ENCODE measurements at places on chromosomes 3 and 15.
A peak's percentile ranks its signal among the peaks of the same experiment; 100 is the strongest.

GRCh38 chr3:176513604-176514003 lies 683.7 kb downstream of the TBL1XR1 start:
- DNase-seq = no peak

DNA sequence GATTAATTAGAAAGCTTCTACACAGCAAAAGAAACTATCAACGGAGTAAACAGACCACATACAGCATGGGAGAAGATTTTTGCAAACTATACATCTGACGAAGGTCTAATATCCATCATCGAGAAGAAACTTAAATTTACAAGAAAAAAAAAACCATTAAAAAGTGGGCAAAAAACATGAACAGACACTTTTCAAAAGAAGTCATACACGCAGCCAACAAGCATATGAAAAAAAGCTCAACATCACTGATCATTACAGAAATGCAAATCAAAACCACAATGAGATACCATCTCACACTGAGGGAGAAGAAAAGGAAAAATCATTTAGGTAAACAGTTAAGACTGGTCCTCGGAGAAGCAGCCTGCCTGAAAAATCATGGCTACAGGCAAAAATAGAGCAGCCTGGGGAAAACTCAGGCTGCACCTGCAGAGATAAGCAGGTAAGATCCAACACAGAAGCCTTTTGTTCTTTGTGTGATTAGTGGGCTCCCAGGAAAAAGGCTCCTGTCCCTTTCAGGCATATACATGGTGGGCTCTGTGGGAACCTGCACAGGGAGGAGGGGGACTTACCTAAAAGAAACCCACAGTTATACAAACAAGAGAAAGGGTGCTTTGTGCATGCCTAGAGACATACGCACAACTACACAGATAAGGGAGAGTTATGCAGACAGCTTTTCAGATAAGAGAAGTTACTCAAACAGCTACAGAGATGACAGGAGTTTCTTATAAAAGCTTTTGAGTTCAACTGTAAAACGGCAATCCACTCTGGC lies 49.3 kb downstream of the C3orf70 start:
- DNase-seq = no peak

- DNase-seq = no peak
These were observed 914.0 kb upstream of the ALCAM start for GRCh38 chr3:104452697-104453096.

DNA sequence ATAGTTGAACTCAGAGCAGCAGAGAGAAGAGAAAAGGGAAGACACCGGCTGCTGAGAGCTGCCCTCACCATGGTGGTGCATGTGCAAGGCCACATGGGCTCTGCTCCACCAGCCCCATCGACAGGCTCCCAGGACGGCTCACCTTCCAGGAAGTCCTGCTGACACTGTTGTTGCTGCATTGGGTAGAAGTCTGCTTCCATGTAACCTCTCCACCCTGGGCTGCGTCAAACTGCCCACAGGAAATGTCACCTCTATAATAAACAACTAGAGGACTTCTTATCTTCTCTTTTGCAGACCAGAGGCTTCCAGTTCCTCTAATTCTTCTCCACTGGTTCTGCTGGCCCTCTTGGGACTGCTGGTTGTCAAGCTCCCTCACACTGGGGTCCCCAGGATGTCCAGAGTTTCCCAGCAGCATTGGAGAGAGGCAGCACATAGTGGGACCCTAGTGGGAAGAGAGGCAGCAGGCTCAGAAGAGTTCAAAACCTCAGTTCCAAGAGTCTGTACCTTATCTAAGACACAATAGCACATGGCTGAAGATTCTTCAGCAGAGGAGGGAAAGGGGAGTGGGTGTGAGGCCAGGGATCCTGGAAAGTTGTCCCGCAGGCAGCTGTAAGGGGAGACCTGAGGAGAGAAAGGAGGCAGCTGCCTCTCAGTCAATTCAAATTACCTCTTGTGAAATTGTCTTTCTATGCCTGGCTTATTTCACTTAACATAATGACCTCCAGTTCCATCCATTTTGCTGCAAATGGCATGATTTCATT lies 5.8 kb upstream of the CCR3 start:
- DNase-seq = no peak

GRCh38 chr3:145159640-145160039 lies 1001.3 kb downstream of the PLOD2 start:
- DNase-seq = no peak

DNA sequence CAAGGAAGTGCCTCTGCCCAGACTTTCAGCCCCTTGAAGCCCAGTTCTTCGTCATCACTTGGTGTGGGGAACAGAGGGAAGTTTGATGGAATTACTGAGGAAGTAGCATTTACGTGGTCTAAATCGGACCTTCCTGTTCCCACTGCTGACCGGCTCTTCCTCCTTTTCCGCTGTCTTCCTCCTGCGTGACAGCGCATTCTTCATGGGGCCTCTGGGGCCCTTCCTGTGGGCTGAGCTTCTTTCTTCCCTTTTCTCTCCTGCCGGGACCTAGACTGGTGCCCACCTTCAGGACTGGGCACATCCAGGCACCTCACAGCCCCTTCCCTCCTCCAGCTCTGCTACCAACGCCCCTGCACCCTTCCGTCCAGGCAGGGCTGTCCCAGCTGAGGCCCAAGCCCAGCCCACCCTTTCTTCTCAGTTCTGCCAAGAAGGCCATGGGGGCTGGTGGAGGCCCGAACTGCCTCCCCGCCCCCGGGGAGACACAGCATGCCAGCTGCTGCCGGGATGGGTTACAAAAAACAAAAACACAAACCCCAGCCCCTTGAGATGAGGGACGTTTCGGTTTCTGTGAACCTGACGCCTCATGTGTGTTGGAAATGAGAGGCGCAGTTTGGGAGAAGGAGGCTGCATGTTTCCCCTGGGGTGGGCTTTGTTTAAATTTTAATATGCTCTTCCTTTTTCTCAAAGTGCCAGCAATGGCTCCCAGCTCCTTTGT lies 19.1 kb downstream of the ZNF710 start:
- no peak for DNase-seq

DNA sequence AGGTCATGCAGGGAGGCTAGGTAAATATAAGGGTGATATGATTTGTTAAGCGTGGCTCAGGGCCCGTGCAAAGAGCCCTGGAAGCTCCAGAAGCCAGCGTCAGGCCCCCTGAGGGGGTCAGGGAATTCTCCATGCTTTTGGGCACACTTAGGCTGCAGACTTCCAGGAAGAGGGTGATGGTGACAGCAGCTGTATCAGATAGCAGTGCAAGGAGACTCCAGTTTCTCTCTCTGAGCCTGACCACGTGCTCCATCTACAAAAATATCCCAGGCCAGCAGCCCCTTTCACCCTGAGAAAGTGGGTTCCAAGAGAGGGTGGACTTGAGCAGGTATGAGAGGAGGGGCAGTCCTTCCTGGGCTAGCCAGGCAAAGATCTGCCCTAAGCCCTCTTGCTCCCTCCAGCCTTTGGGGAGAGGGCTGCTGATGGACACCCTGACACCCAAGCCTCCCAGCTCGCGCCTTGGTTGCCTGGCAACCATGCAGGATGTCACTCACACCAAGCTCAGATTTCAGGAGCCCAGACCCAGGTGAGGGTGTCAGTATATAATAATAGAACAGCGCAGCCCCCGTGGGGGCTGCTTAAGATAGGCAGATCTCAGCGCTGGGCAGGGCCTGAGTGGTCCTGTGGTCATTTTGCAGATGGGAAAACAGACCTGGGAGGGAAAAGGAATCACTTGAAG lies 35.8 kb downstream of the ATP2B2 start:
- DNase-seq = no peak

DNA sequence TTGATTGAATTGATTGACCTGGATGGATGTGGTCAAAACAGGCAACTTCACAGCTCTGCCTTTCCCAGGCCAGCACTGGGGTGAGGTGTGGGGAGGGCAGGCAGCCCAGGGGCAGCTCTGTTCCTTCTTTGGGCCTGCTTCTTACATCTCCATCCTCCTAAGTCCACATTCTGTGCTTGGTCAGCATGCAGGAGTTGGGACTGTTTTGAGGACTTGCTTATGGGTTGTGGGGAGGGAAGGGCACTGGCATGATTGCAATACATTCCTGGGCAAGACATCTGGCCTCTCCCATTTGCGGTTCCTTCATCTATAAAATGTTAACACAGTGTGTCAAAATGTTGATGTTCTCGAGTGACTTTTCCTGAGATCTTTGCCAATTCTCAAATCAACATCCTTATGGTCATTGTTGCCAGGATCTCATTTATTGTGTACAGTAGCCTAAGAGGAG lies 84.1 kb downstream of the ST6GAL1 start:
- peak; percentile 11 for DNase-seq

DNA sequence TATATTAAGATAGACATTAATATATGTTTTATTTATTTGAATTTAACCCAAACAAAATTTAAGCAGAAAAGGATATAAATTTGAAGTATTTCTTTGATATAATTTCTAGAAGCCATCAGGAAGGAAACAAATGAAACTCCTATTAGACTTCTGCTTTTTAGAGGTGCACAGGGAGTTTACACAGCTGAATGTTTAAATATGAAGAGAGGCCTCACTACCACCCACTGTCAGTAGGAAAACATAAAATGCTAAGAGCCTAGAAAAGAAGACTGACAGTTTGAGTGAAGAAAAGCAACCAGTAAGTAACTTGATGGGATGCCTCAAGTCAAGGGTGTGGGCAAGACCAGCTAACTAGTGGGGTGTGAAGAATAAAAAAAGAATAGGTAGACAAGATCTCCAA lies 19.7 kb downstream of the PLSCR2 start:
- DNase-seq = no peak

GRCh38 chr15:89244574-89244903 lies 760 bp downstream of the FANCI start:
- peak; percentile 25 for DNase-seq

GRCh38 chr15:62183130-62183529 lies 18.0 kb upstream of the C2CD4B start:
- DNase-seq = no peak

DNA sequence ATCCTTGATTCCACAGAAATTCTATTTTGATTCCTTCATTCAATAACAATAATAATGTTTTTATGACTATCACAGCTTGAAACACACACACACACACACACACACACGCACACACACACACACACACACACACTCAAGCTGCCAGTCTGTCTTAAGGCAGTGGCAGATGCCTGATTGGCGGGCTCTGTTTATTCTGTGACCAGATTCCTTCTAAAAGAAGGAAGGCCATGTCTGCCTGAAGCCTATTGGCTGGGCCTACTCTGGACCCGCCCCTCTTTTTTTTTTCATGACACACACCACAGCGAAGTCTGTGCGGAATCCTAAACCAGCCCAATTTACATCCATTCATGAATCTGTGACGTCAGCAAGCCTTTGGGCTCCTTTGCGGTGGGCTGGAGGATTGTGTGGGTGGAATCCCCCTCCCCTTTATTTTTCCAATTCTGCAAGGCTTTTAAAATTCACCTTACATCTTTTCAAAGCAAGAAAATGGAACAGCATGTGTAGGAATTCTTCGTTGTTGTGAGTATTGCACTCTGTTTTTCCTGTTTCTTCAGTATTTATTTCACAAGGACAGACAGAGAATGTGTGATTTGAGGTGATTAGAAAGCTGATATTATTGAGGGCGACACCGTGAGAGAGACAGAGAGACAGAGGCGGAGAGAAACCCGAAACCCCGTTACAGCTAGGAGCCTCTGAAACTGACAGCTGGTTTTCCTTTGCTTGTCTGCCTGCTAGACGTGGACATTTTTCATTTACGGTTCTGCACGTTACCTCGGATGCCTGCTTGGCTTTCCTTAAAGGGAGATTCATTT lies at the start of gene MAP3K13:
Gene MAP3K13 (plus strand): TSS at position 287 of the 812 bp plus-strand sequence. CDS start 65,446 bp downstream, outside the sequence.
- peak; percentile 83 for DNase-seq

- no peak for DNase-seq
These were observed 7.7 kb upstream of the OXSR1 start for GRCh38 chr3:38157595-38157994.

DNA sequence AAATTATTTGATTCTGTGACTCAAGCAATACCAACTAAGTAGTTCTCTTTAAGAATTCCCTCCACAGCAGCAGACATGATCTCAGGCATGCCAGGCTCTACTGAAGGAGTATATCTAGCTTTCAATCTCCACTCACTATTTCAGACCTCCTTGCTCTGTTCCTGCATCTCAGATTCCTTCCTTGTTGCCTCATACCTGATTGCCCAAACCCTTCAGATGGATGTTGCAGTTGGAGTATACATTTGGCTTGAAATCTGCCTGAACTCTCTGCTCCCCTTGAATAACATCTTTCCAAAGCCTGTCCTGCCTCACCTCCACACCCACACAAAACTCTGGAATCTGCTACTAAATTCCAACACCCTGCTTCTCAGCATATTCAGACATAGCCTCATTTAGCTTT lies 19.8 kb upstream of the TM4SF4 start:
- peak; percentile 46 for DNase-seq

DNA sequence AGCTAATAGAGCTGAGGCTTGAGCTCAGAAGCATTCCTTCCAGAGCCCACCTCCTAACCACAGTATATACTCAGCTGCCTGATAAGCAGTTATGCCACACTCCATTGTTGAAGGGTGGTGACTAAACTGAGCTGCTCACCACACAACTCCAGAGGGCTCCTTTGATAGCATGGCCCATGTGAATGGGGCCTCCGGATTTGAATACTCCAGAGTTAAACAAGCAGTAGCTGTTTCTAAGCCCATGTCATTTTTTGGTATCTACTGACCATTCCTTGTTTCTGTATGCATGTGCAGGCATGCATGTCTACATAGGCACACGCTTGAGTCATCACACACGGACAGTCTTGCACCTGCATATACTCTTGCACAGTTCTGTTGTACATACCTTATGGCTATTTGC lies 28.9 kb downstream of the IGSF10 start:
- peak; percentile 58 for DNase-seq

DNA sequence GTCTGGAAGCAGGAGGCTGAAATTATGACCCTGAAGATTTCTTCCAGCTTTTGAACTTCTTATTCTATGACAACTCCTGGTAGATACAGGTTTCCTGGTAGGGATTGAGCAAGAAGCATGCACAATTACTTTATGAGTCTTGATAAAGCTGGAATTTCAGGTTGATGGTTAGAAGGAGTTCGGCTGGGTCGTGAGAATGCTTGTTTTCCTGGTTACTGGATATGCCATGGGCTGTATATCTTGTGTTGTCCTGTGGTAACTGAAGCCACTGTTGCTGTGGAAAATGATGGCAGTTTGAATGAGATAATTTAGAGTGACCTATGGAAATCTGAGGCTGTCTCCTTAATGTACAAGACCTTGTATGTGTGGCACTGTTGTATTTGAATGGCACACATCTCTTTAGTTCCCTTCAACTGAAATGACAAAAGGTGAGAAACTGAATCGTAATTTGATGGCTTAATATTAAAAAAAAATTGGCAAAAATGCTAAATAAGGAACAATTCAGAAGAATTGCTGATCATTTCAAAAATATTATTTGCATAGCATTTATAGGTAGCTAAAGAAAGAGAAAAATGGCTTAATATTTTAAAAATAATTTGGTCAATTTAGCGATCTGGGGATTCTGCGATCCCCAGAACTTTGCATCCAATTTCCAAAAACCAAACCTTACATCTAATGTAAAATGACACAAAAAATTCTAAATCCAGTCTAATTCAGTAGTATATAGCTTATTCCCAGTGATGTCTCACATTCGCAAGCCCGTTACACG lies 1.1 kb upstream of the UBE2E1 start:
- no peak for DNase-seq

- peak; percentile 10 for DNase-seq
These were observed 26.3 kb upstream of the AADAC start for GRCh38 chr3:151787626-151788025.

DNA sequence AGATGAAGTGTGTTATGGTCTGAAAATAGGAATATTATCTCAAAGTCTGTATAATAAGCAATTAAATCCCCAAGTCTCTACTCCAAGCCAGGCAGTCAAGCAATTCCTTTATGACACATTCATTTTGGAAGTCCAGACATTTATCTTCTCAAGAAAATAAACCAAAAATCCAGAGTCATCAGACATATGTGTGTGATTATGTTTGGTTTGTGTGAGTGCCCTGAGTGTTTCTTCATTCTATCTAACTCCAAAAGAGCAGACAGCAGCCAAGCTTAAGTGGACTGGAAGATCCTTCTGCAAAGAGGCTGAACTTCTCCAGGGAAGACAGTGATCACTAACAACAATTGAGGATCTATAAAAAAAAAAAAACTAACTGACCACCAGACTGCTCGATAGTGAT lies 239.8 kb downstream of the STAG1 start:
- no peak for DNase-seq

Measured in fibroblast of villous mesenchyme (primary cell).